ENCODE measurements at places on chromosomes 1 and 21.
A peak's percentile ranks its signal among the peaks of the same experiment; 100 is the strongest.

- DNase-seq, result no peak
Observed at GRCh38 chr21:26846036-26846931, 1.1 kb upstream of the ADAMTS1 start.

GRCh38 chr1:234234199-234234598, 139.1 kb upstream of the COA6 start:
- DNase-seq, result no peak

- DNase-seq, result no peak
Observed at GRCh38 chr1:245373131-245373530, 218.3 kb downstream of the KIF26B start.

- DNase-seq, result no peak
Observed at GRCh38 chr1:40751802-40752201, 31.8 kb upstream of the KCNQ4 start.

DNA sequence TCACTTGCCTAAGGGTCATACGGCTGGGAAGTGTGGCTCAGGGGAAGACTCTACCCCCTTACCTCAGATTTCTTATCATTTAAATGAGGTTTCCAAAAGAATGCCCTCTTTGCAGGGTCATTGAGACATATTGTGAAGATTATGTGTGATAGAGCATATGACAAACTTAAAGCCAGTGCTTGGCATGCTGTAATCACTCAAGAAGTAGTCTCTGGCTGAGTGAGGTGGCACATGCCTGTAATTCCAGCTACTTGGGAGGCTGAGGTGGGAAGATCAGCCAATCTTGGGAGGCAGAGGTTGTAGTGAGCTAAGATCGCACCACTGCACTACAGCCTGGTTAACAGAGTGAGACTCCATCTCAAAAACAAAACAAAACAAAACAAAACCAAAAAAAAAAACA, 7.5 kb upstream of the LDLRAD2 start:
- DNase-seq, result no peak

GRCh38 chr1:235898126-235898525, 31.4 kb upstream of the LYST start:
- DNase-seq, result no peak

GRCh38 chr21:32777269-32777668, 5.7 kb upstream of the PAXBP1 start:
- no peak for DNase-seq

DNA sequence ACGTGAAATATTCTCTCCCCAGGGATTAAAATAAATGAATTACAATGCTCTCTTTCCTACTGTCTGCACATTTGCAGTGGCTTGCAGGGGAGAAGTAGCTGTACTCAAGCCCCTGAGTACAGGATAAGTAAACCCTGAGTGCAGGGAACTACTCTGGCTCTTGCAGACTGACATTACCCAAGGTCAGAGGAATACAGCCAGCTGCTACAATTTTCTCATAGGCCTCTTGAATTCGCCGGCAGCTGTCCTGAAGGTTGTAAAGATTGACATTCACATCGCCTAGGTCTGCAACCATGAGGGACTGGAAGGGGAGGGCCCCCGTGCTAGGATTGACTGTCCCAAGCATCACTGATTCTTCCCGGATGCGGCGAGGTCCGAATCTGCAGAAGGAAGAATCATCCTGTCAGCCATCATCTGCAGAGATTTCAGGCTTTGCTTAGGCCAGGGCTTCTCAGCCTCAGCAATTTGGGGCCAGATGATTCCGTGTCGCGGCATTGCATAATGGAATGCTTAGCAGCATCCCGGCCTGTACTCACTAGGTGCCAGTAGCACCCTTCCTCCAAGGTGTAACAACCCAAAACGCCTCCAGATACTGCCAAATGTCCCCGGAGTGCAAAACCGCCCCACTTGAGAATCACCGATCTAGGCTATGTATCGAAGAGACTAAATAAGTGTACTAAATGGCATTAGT, 1.7 kb downstream of the AGMAT start:
- no peak for DNase-seq

- no peak for DNase-seq
Observed at GRCh38 chr1:226722901-226723656, 16.0 kb downstream of the ITPKB start.

GRCh38 chr1:70239940-70240339, 18.8 kb downstream of the SRSF11 start:
- DNase-seq, result peak; percentile 4

DNA sequence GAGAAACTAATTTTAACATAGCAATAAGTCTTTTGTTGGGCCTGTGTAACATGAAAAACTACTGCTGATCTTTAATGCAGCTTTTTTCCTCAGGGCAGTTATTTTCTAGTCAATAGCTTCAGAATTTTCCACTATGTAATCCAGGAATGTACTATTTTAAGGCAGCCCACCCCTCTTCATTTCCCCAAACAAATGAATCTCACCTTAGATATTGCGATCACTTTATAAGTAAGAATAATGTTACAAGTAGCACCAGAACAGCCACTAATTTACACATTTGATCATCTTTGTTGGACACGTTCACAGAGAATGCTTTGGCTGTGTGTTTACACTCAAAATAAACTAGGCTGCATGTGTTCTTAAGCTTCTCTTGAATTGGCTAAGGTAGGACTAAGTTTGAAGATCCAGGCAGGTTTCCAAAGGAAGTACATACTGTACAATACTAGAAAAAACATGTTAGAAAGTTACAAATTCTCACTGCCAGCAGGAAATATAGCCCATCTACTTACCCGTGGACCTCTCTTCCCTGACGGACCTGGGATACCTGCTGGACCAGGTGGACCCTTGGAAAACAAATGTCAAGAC, 41.7 kb downstream of the COL24A1 start:
- no peak for DNase-seq

DNA sequence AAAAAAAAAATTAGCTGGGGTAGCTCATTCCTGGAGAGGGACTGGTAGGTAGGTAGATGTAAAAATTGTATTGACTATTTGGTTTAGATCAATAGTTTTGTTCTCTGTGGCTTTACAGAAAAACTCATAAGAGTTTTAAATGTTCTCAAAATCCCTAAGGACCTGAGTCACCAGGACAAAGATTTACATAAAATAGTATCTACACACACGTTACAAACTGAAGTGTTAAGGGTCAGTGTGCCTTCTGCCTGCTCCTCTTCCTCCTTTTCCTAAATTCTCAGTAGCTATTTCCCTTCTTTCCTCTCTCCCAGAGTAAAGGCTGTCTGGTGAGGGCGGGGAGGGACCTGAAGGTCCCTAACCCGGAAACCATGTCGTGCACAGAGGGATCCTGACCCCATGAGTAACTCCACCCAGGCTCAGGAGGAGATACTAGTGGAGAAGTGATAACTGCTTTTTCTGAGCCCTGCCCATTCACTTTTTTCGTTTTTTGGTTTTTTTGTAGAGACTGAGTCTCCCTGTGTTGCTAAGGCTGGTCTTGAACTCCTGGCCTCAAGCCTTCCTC, 8.1 kb downstream of the PLEKHM2 start:
- DNase-seq, result no peak

DNA sequence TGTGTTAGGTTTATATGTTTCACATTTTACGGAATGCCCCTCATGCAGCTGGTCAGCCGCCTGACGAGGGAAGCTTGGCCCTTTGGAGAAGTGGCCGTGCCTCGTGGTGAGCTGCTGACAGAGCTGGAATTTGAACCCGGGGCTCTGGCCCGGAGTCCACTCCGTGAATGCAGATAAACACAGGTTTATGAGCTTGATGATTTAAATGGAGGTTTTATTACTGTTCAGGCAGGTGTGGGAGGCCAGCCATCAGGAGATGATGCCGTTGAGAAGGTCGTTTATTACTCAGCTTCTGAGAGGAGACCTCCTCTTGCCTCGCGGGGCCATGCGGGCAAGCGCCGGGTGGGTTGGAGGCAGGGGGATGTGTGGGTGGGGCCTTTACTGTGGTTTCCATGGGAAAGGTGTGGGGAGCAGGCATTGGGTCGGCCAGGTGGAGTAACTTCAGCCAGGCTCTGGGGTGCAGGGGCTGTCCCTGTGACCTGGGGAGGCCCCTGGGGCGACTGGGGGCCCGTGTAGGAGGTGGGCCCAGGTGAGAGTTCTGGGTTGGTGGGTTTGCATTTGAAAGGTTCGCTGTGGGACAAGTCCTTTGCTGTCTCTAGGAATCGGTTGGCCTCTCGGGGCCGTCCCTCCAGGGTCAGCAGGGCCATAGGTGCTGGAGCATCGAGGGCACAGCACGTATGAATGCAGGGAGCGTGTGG, 22.0 kb downstream of the PRKCZ start:
- DNase-seq, result no peak

DNA sequence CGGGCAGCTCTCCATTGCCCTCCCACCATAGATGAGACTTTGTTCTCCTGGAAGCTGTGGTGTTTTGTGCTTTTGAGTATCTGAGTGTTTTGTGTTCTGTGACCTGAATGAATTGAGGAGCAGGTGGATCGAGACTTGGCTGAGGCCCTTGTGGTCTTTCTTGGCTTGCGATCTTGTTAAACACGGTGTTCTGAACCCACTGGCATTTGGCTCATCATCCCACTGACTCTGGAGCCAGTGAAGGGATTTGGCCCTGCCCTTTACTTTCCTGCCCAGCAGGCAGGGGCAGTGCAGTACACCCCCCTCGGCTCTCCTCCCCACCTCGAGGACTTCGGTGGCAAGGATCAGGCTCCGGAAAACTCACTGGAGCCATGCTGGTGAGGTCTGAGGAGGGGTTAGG, 30.6 kb downstream of the PKNOX1 start:
- no peak for DNase-seq

GRCh38 chr1:165431079-165431478, 13.8 kb downstream of the RXRG start:
- DNase-seq, result no peak

DNA sequence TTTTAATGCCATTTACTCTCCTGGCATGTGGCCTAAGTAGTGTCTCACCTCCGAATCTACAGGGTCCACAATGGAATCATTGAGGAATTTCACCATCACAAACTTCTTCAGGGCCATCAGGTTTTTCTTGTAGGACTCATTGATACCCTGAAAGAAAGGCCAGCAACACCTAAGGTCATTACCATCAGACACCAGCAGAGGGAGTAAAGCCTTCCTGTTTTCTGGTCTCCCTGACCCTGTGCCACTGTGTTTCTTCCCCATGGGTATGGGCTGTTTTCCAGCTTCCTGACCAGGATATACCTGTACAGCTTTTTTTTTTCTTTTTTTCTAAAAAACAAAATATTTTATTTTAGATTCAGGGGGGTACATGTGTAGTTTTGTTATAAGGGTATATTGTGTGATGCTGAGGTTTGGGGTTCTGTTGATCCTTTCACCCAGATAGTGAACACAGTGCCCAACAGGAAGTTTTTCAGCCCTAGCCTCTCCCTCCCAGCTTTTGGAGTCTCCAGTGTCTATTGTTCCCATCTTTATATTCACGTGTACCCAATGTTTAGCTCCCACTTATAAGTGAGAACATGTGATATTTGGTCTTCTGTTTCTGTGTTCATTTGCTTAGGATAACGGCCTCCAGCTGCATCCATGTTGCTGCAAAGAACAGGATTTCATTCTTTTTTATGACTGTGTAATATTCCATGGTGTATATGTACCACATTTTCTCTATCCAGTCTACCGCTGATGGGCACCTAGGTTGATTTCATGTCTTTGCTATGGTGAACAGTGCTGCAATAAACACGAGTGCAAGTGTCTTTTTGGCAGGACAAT, 18.3 kb downstream of the PPT1 start:
- DNase-seq, result peak; percentile 52

- no peak for DNase-seq
Observed at GRCh38 chr1:32014948-32015273, 1.2 kb downstream of the KHDRBS1 start.

GRCh38 chr21:22474403-22474802, 1476.2 kb downstream of the NCAM2 start:
- no peak for DNase-seq

DNA sequence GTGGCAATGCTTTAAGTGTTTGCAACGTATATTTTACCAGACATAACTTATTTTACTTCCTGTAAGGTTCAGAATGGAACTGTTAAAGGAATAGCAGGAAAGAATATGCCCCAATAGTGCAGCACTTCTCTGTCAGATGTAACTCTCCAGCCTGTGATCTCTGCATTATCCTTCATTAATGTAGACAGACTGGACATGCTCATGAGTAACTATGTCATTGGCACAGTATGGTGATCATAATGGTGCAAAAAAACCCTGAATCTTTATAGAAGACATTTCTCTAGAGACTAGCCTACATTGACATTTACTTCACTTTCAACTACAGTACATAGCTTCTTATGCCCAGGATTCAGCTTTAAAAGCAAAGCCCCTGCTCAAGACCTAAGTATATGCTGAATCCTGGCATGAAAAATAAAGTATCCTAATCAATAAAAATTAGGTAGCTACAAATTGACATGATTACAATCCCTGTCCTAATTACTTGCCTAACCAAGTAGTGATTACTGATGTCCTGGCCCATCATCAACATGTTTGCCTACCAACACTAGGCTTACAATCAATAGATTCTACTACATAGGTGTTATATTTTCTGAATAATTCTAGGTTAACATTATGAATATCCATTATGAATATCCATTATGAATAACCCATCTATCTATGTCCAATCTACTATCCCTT, 13.9 kb downstream of the COX20 start:
- DNase-seq, result no peak

GRCh38 chr1:69743146-69743545, 175.4 kb downstream of the LRRC7 start:
- no peak for DNase-seq

DNA sequence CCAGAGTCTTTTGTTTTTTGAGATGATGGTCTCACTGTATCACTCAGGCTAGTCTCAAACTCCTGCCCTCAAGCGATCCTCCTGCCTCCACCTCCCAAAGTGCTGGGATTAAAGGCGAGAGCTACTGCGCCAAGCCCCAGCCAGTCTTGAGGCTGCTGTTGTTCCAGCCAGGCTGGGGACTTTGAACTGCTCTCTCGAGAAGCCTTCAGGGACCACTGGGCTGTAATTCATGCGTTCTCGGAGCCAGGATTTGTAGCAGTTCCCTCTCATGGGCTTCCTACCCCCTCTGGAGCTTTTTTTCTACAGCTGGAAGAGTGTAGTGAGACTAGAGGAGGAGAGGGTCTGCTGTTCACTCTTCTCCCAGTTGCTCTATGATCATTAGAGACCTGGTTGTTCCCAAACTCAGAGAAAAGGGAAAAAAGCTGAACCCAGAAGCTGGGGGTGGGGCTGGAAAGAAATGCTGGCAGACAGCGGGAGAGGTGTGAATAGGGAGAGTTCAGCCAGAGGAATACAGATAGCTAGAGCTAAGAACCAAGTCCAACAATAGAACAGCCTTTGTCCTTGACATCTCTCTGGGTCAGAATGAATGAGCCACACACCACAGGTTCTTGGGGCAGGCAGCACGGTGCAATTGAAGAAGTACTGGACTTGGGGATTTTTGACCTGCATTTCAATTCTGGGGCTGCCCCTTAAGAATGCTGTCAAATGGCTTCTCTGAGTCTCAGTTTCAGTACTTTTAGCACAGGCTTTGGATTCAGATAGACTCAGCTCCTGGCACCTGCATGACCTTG, 13.2 kb upstream of the SLC41A1 start:
- DNase-seq, result peak; percentile 78

- DNase-seq, result no peak
Observed at GRCh38 chr1:55868026-55868425, 652.9 kb upstream of the USP24 start.

DNA sequence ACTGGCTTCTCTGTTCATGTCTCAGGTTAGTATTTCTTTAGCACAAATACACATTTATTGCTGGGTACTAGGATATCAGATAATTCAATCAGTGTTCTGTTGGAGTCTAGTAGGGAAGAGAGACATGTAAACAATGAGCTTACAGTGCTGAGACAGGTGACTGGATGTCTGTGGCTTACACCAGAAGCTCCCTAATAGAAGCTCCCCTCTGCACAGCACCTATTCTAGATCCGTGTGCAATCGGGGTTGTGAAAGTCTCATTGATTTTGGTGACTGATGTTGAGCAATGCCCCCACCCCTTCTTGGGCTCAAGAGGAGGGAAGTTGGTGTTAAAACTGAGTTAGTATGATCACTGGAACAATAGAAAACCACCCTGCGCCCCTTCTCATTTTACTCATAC, 279.2 kb downstream of the RPS6KC1 start:
- DNase-seq, result no peak
